ENCODE measurements at places on chromosomes 3 and 15.

DNA sequence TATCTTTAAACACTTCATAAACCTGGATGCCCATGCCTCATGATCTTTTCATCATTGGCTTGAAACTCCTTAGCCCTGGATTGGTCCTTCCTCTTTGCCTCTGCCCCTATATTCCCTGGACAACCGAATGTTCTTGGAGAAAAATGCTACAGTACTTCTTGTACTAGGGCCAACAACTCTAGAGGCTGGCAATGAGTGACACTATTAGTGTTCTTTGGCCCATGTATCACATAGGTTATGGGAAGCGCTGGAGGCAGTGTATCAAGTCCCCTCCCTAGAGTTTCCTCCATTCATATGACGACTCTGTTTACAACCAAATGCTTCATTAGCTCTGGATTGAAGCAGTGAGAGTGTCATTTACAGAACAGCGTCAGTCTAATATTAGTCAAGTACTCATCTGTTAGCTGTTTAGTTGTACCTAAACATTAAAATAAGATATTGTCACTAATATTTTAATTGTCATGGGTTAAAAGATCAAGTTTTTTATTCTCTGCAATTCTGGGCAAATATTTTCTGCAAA lies 66.4 kb upstream of the MYO5C start:
- no peak overlapping the region for H3K27ac ChIP-seq
- DNase-seq: no peak
- no peak overlapping the region for H3K4me3 ChIP-seq

- H3K4me1 ChIP-seq: peaks cover 9% of the 10 kb centered on the region
- H3K27me3 ChIP-seq: peaks cover 9% of the 10 kb centered on the region
- H3K4me3 ChIP-seq: no peak overlapping the region
- no peaks in the 10 kb centered on the region for H3K36me3 ChIP-seq
- H3K27ac ChIP-seq: no peak overlapping the region
These were observed 40.7 kb downstream of the RAB6B start for GRCh38 chr3:133855002-133855370.

GRCh38 chr3:181694805-181695660 lies 16.7 kb upstream of the SOX2 start:
- no peaks in the 10 kb centered on the region for H3K36me3 ChIP-seq
- H3K27me3 ChIP-seq: peaks cover 6% of the 10 kb centered on the region
- peak; percentile 77 for DNase-seq

DNA sequence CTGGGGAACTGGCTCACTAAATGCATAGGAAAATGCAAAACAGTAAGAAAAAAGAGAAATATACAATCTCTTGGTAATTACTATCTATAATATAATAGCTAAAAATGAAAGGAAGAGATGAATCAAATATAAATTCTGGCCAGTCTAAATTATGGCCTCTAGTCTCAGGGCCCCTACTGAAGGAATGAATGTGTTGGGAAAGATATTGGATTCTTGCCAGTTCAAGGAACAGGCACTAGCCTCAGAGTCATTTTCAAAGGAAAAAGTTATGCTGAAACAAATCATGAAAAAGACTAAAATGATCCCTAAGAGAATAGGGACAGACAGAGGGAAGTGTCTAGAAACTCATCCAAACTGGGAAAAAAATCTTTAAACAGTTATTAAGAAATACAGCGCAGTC lies 62.4 kb downstream of the C3orf80 start:
- no peak overlapping the region for H3K27ac ChIP-seq
- H3K27me3 ChIP-seq: no peaks in the 10 kb centered on the region
- DNase-seq: no peak
- H3K4me1 ChIP-seq: no peaks in the 10 kb centered on the region
- H3K4me3 ChIP-seq: no peak overlapping the region

DNA sequence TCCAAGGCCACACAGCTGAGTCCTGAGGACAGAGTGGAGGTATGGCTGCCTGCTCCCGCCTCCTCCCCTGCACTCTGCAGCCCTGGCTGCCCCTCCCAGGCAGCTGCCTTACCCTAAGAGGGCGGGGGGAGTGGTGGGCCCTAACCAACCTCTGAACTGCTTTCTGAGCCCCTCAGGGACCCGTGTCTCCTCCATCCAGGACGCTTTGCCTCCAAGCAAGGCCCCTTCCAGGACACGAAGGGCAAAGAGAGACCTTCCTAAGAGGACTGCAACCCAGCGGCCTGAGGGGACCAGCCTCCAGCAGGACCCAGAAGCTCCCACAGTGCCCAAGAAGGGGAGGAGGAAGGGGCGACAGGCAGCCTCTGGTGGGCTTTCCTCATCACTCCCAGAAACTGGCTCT lies 7.6 kb downstream of the NEIL1 start:
- no peaks in the 10 kb centered on the region for H3K4me1 ChIP-seq
- no peak overlapping the region for H3K4me3 ChIP-seq
- no peak overlapping the region for H3K27ac ChIP-seq

- H3K36me3 ChIP-seq: no peaks in the 10 kb centered on the region
- no peak overlapping the region for H3K4me3 ChIP-seq
- H3K27me3 ChIP-seq: no peaks in the 10 kb centered on the region
These were observed 247.3 kb upstream of the KCNH8 start for GRCh38 chr3:18900994-18901393.

DNA sequence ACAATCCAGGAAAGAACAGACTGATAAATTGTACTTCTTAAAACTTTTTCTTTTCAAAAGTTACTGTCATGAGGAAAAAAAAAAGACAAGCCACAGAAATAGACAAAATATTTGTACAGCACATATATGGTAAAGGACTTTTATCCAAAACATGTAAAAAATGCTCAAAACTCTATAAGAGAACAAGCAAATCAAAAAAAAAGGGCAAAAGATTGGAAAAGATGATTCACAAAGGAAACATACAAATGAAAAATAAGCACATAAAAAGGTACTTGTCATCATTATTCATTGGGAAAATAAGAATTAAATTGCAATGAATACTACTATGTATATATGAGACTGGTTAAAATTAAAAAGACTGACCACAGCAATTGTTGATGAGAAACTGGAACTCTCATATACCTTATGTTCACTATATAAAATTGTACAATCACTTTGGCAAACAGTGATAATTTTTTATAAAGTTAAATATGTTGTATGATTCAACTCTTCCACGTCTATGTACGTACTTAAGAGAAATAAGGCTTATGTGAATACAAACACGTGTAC lies 39.7 kb downstream of the DIPK2A start:
- no peak overlapping the region for H3K27ac ChIP-seq
- H3K27me3 ChIP-seq: no peaks in the 10 kb centered on the region
- DNase-seq: no peak
- no peaks in the 10 kb centered on the region for H3K36me3 ChIP-seq
- peaks cover 5% of the 10 kb centered on the region for H3K4me1 ChIP-seq

DNA sequence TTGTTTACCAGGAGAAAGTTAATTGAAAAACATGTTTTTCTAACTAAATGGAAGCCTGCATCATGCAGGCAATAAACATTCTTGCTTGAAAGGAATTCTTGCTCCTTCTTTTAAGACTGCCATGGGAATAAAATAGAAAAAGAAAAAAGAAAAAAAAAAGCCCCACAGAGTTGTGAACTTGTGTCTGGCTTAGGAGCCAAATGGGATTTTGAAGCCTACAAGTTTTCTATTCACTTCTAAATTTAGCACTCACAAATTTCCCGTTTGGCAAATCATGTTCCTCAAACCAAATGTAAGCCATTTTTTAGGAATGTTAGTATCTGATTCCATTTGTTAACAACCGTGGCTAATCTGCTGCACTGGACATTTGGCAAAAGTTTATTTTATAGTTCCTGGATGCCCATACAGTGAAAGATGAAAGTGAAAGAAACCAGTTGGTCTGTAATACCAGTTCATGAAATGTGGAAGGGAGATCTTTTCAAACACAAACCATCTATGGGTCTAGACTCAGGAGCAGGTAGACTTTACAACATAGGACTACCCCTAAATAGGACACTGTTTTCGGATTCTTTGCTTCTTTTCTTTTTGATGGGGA lies 133.8 kb upstream of the GMNC start:
- peaks cover 3% of the 10 kb centered on the region for H3K4me1 ChIP-seq
- no peak overlapping the region for H3K27ac ChIP-seq
- DNase-seq: no peak
- H3K27me3 ChIP-seq: no peaks in the 10 kb centered on the region
- H3K4me3 ChIP-seq: no peak overlapping the region

Data from endothelial cell (in vitro differentiated cells).